ENCODE measurements at places on chromosomes 4 and X.

DNA sequence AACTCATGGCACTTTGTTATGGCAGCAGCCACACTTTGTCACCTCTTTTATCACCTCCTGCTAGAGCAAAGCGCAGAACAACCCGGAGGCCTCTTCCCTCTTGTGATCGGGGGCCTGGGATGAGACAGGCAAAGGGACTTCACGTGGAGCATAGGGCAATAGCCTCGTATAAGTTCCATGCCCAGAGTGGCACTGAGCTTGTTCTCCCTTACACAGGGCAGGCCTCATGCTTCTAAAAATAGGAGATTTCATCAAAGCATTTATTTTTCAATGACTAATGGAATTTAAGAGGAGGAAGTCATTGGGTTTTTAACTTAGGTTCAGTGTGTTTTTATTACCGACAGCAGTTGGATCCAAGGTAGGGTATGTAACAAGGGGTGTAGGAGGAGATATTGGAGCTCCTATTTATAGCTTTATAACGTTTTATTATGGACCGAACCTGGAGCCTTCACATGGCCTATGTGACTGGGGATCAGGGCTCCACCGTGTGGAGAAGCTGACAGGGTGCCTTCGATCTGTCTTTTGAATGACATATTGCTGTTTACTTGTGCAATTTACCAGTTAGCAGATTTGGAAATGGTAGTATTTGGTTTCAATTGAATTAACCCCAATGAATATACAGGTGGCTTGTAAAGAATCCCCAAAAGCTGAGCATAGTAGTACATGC, 93.8 kb downstream of the SLC2A9 start:
- DNase-seq, result no peak

DNA sequence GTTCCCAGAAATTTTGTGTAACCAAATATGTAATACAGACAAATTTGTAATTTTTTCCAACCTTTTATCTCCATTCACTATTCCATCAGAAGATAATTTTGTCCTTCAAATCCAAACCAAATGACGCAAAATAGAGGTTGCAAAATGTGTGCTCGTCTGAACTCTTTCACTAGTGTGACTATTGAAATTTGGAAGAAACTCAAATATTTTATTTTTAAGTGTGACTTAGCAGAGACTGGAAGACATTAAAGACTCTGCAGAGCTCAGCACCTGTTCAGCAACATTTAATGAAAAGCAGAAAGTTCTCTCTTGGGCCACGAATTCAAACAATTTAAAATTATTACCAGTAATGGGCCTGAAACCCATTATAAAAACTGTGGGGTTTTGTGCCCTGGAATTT, 30.0 kb upstream of the APELA start:
- no peak for DNase-seq

DNA sequence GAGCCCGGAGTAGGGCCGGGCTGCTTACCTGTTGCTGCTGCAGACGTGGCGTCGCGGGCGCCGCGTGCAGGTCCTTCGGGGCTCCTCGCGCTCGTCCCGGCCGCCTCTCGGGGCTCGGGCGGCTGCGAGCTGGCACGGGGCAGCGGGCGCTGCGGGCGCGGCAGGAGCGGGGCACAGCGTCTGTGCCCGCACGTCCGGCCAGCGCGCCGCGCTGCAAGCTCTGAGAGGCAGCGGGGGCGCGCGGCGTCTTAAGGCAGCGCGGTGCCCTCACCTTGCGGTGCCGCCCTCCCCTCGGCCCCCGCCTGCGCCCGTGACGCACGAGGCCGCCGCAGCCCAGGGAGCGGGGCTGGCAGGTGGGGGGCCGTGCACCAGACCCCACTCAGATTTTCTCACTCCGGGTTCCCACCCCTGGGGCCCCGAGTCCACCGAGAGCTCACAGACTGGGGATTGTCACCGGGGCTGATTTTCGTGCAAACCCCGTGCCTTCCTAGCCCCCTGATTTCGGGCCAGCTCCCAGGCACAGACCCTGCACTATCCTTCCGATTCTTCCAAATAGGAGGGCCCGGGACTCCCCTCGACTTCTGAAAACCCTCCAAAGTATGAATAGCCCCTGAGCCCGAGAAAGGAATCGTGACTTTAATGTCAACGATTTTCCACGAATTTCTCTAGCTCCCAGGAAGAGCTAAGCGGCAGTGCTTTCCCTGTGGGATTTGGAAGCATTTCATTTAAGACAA, at the start of gene GPR101:
Gene GPR101, minus strand, starts transcription at position 222 of the 734 bp plus-strand sequence. CDS start 2,321 bp downstream, outside the sequence.
- no peak for DNase-seq

- DNase-seq, result no peak
Observed at GRCh38 chrX:107451731-107452130, 2.3 kb downstream of the FRMPD3 start.

DNA sequence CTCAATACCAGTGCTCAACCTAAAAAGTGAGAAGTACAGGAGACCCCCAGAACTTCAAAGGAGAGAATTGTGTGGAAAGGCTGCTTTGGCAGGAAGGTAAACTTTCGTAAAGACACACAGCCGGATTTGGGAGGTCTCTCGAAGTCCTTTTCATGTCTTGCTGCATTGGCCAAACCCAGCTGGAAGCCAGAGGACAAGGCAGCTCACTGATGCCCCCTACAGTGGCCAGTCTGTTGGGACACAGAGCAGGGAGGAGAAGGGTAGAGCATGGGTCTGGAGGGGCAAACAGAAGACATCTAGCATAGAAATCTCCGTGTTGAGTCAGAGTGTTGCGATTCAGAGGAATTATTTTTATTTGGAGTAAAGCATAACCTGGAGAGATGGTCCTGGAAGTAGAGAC, 198.9 kb downstream of the ANK2 start:
- DNase-seq, result no peak

GRCh38 chrX:50818986-50819385, 5.0 kb upstream of the SHROOM4 start:
- no peak for DNase-seq

DNA sequence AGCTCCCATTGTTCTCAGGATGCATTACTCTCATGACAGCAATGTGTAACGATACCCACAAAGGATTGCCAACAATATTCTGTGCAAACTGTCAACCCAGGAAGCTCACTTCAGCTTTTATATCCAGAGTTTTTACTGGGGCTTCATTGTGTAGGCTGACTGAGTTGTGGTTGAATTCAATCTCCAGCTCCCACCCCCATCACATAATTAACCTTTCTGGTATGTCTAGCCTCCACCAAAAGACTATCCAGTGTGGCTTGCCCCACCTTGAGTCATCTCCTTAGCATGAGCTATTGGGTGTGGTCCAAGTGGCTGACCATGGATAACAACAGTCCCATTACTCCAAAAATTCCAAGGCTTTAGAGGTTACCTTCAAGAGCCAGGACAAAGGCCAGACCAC, 17.7 kb upstream of the TAB3 start:
- DNase-seq, result no peak

GRCh38 chr4:153962311-153963039, 173.6 kb upstream of the SFRP2 start:
- no peak for DNase-seq

- no peak for DNase-seq
Observed at GRCh38 chr4:163693776-163694175, 199.3 kb downstream of the TMA16 start.
